ENCODE measurements at places on chromosomes 2 and 18. TPM values are rescaled to one million over a fixed set of nuclear protein-coding genes. Genes with fewer than 3 reads are reported as not detected.

- peak; percentile 71 for DNase-seq
Measured at GRCh38 chr2:101806123-101806522, 108.6 kb downstream of the MAP4K4 start.

DNA sequence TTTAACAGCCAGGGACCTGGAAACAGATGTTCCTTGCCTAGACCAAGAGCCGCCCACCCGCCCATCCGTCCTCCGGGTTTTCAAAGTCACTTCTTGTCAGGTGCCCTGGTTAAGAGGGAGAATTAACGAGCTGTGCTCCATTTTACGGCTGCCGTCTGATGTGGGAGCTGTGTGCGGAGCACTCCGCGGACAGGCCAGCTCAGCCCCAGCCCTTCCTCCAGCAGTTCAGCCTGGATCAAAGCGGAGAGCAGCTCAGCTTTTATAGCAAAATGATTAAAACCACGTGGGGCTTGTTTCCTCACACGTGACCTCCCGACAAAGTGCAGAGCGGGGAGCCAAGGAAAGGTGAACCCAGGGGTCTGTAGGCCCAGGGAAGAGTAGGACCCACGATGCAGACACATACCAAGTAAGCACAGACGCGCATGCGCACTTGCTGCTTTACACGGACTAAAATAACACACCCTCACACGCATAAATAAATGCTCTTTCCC lies 46.1 kb upstream of the PKDCC start:
- no peak for DNase-seq

GRCh38 chr2:216044883-216045486 lies 31.6 kb upstream of the MREG start:
- DNase-seq: no peak

DNA sequence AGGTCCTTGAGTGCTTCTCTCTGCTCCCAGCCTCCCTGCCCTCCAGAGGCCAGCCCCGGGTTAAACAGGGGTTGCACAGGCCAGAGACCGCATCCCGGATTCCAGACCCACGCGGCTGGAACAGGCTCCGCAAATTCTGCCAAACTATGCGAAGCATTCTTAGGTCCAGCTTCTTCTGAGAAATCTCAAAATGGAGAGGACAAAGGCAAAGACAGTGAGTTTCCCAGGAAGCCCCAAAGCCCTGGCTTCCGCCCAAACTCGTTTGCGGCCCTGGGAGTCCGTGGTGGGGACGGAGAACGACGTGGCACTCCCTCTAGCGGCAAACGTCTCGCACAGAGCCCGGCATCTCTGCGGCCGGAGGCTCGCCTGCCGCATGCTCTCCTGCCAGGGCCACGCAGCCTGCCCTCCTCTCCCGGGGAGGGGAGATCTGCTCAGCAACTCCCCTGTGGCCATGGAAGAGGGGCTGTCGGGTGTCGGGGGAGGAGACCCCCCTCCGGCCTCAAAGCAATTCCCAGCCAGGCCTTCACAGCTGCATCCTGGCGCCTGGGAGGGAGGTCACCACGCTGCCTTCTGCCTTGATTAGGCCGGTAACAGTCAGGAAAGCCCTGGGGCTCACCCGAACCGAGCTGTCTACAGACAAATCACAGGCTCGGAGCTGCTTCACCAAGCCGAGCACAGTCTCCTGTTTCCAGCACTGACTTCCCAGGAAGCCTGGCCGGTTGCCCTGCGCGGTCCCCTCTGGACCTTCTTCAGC lies 33.4 kb upstream of the KLHL29 start:
- DNase-seq: peak; percentile 59

DNA sequence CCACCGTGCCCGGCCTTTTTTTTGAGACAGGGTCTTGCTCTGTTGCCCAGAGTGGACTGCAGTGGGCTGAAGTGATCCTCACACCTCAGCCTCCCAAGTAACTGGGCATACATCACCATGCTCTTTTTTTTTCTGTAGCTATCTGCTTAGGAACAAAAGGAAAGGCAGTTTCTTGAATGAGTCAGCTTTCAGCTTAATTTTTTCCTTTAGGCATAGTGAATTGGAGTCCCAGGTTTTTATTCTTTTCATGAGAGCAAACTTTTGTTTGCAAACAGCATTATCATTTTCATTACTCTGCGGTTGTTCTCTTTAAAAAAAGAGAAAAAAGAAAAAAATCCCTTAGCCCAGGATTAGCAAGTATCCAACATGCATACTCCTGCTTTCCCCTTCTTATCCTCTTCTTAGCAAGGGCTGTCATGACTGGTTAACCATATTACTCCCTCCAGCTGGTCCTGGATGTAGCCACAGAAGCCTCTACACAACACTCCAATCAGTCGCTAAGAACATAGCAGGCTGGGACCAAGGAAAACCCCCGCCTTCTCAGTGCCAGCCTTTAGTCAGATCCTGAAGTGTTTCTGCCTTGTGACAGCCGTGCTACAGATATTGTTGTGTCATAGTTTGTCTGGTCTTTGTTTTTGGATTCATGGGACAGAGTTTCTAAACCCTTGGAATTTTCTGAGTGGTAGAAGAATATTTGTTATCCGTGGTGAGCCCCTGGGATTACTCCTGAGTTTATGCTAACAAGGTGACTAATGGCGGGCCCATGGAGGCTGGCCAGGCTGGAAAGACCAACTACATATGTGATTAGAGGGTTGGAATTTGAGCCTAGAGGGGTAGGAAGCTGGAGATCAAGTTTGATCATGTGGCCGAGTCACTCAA lies 23.3 kb upstream of the ST3GAL5 start:
- peak; percentile 72 for DNase-seq

DNA sequence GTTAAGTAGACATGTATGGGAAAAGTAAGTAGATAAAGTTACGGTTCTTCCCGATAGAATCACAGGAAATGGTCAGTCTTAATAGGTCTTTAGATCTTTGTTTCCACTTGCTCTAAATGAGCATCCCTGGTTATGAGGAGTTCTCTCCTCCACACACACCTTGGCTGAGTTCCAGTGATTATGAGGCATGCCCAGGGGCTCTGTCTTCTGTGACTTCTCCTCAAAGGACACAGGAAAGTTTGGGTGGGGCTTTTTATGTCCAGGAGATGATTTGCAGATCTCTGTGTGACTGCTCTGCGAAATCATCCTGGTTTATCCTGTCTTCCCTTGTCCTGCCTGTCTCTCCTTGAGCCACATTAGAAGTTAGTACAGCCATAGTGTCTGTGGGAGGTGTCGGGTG lies 83.9 kb upstream of the EML6 start:
- no peak for DNase-seq

DNA sequence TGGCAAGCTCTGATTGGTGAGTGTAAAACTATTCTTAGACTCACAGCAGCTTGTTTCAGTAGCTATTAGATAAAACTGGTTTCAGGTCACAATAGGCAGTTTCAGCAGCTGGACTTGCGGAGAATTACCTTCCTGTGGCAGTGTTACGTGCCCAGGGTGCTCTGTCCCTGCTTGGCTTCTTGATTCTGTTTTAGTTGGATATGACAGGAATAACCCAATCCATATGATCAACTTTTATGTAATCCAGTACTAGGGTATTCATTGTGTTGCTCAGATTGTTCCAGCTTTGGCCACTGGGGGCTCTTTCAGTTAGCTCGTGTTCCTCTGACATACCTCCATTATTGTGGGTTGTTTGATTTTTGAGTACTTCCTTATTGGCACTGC lies 43.1 kb downstream of the INPP4A start:
- DNase-seq: no peak

The TFPI gene
- 42.4 TPM for total RNA-seq

The SP9 gene
- not detected for total RNA-seq

The ALLC gene
- total RNA-seq: not detected

The RNF125 gene
- total RNA-seq: 0.09 TPM

The EGR4 gene
- not detected for total RNA-seq

The CHRNG gene
- not detected for total RNA-seq

All from HFFc6 (cell line).